Astrocyte of the spinal cord (primary cell): ENCODE measurements at places on chromosomes 7 and 10.

- peak; percentile 50 for DNase-seq
Observed at GRCh38 chr10:90751107-90751997, 106.5 kb downstream of the HTR7 start.

- DNase-seq, result no peak
Observed at GRCh38 chr7:41428381-41428780, 274.5 kb downstream of the INHBA start.

DNA sequence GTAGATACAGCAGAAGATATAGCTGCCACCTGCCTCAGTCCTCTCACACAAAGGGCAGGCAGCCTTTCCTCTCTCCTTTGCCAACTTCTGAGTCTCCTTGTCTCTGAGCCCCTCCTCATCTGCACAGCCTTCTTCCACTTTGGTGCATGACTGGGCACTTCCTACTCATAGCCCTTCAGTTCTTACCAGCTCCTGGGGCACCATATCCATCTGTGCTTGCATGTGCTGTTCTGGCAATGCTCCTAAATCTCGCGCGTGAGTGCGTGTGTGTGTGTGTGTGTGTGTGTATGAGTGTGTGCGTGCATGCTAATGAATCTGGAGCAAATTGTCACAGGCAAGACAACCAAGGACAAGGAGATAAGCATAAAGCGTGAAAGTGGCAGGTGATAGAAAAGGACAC is 1271.6 kb upstream of the SORCS1 start:
- DNase-seq, result no peak

DNA sequence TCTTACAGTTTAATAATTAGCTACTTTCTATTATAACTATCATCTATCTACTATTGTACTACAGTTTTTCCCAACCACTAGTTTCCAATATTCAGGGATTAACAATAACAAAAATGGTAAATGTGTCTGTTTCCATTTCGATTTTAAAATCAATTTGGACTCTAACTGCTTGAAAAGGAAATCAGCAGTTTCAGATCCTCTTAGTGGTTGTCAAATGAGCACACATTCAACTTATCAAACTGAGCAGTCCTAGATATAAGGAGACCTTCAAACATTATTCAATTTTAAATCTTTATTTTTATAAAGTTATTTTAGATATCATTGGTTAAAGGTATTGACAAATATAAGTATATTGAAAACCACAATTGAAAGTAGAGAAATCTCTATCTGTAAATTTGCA is 46.8 kb upstream of the CD36 start:
- DNase-seq, result no peak

GRCh38 chr10:117663750-117664149 is 121.2 kb downstream of the EMX2 start:
- DNase-seq, result peak; percentile 85

GRCh38 chr7:101671371-101672356 is 42.6 kb upstream of the MYL10 start:
- no peak for DNase-seq

DNA sequence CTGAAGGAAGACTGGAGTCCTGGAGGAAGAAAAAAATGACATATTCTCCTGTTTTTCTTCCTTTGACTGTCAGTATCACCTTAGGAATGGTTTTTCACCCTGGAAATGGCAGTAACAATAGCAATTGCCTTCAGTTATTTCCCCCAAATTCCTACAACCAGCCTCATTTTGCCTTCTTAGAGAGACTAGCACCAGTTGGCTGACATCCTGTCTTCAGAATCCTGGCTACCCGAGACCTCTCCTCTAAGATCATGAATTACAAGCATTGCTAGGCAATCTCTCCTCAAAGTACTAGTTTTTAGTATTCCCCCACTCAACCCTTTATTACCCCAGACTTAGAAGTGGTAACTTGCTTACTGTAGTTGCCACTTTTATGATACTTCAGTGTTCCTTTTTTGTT is 53.4 kb downstream of the TAS2R16 start:
- DNase-seq, result no peak

- no peak for DNase-seq
Observed at GRCh38 chr10:3980144-3980543, 195.1 kb upstream of the KLF6 start.

DNA sequence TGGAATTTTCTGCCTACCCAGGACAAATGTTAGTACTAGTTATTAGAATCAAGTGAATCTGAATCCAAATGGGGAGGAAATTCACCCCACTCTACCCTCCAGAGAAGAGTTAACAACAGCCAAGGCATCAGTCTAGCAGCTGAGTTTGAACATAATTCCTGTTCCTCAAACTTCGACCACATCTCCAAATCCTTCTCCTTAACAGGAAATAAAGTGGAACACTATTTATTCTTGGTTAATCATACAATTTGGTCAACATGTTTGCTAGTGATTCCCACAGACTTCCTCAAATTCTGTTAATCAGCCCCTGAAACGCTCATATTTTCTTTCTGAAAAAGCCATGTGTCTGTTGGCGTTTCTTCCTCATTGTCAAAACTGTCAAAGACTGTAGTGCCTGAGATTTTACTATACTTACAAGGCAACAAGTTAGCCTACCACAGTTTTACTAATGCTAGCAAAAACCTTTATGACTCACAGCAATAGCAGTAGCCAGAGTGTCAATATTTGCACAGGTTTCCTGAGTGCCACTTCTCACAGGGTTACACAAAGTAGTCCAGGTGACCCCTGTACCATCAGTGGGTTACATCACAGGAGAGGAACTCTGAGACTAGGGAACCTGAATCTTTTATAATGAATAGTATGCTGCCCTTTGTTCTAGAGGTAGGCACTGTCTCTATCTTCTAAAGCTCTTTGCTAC is 202.9 kb downstream of the GRM3 start:
- no peak for DNase-seq

GRCh38 chr10:123999261-123999660 is 94.1 kb downstream of the CHST15 start:
- no peak for DNase-seq
